ENCODE measurements at places on chromosomes 6 and 20.

- DNase-seq, result no peak
These were observed 1.2 kb upstream of the PLTP start for GRCh38 chr20:45913116-45913515.

GRCh38 chr6:46906776-46907175 lies 15.0 kb downstream of the ADGRF5 start:
- DNase-seq, result no peak

DNA sequence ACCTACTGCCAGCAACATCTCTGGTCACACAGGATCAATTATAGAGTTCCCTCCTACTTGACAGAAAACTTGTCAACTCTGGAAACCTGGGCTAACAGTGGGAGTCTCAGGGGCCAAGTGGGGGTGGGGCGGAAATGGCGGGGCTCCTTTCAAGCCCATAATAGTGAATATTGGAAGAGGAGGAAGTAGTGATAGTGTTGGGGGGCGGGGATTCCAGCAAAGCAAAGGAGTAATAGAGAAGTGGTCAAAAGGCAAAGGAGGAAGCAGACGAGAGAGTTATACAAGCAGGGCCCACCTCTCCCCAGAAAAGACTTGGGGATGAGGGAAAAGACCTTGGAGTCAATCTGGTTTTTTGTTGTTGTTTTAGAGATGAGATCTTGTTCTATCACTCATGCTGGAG lies 2.1 kb downstream of the DEF6 start:
- DNase-seq, result peak; percentile 97

DNA sequence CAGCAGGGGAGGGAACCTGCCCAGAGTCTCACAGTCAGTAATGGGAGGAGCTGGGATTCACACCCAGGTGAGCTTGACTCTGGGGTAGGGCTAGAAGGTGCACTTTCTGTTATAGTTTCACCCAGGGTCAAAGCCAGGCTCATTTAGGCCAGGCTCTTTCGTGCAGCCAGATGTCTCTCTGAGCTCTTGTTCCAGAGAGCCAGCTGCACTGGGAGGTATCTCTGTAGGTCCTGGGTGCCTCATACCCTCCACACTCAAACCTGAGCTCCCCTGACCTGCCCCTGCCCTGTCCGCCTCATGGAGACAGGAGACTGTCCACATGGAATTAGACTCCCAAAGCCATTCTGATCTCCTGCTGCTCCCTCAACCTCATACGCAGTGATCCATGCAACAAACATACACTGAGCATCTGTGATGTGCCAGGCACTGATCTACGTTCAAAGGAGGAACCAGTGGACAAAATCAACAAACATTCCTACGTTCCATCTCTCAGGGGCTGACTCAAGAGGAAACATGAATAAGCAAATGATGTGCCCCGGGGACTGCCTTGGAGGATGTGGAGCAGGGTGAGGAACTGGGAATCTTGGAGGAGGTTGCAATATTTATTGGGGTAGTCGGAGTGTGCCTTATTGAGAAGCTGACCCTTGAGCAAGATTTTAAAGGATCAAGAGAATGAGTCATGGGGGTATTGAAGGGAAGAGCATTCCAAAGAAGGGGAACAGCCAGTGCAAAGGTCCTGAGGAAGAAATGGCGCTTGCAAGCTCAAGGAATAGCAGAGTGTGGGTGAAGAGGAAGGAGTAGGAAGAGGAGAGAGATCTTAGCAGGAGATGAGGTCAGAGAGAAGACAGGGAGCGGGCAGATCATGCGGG lies 71.3 kb upstream of the TOX2 start:
- no peak for DNase-seq

DNA sequence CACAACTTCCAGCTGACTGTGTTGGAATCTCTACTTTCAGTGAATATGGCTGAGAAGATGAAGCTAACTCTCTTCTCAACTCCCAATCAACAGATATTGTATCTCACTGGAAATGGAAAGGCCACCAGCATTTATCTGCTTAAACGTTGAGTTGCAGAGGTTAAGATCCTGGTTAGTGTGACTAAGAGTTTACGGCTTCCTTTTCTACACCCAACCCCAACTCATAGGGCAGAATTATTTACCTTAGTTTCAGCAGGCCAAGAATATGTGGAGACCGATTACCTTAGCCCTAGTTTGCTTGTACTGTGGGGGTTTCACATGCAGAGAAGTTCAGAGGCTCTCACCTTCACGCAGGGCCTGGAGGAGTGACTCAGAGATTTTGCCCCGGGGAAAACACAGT lies 1026.6 kb downstream of the EYS start:
- no peak for DNase-seq

DNA sequence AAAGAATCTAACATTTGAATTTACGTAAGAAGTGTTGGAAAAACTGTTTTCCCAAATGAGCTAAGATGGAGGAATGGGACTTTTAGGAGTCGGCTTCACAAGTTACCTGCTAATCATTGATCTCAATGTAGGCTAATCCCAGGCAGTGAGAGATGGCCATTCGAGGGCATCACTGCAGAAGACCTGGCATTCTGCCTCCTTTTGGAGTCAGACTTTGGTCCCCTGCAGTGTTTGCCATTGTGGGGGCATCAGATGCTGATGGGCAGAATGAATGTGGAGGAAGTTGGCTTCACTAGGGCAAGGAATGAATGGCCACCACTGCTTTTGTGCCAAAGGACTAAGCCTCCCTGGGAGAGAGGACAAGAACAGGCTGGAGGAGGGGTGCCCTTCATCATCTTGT lies 55.7 kb upstream of the NKX2-2 start:
- DNase-seq, result no peak

DNA sequence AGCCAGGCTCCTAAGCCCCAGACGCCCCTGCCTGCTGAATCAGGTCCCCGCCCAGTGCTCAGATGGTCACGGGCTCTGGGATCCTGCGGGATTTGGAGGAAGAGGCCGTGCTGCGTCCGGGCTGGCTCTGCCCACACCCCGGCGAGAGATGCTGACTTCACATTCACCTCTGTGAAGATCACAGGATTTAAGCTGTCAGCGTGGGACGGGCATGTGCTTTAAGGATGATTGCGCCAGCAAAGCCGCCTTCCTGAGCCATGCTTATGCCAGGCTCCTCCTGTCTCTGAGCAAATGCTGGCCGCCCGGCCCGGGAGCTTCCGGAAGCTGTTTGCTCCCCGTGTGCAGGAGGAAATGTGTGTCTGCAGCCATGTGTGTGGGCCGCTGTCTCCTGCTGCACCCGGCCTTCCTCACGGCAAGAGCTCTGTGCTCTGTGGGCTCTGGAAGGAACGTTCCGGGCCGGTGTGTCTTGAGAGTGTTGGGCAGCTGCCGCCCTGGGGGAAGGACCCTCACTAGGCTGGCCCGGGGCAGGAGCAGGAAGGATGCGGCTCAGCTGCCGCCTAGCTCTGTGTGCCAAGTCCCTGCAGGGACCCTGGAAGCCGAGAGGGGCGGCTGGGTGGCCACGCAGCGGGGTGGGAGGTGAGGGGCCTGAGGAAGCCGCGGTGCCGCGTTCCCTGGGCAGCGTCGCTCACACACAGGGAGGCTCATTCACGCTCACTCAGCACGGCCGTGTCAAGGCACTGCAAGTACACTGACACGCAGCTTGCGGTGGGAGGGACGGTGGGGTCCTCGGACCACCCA lies 19.0 kb upstream of the BHLHE23 start:
- peak; percentile 71 for DNase-seq

- DNase-seq, result no peak
These were observed 152.4 kb downstream of the THBS2 start for GRCh38 chr6:169101036-169101805.

DNA sequence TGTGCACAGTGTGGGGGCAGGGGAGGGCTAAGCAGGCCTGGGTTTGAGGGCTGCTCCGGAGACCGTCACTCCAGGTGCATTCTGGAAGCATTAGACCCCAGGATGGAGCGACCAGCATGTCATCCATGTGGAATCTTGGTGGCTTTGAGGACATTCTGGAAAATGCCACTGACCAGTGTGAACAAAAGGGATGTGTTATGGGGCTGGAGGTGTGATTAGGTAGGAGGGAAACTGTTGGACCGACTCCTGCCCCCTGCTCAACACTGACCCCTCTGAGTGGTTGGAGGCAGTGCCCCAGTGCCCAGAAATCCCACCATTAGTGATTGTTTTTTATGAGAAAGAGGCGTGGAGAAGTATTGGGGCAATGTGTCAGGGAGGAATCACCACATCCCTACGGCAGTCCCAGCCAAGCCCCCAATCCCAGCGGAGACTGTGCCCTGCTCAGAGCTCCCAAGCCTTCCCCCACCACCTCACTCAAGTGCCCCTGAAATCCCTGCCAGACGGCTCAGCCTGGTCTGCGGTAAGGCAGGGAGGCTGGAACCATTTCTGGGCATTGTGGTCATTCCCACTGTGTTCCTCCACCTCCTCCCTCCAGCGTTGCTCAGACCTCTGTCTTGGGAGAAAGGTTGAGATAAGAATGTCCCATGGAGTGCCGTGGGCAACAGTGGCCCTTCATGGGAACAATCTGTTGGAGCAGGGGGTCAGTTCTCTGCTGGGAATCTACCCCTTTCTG lies 44.0 kb upstream of the TTPAL start:
- no peak for DNase-seq

GRCh38 chr6:100593522-100593921 lies 128.8 kb upstream of the SIM1 start:
- DNase-seq, result no peak

DNA sequence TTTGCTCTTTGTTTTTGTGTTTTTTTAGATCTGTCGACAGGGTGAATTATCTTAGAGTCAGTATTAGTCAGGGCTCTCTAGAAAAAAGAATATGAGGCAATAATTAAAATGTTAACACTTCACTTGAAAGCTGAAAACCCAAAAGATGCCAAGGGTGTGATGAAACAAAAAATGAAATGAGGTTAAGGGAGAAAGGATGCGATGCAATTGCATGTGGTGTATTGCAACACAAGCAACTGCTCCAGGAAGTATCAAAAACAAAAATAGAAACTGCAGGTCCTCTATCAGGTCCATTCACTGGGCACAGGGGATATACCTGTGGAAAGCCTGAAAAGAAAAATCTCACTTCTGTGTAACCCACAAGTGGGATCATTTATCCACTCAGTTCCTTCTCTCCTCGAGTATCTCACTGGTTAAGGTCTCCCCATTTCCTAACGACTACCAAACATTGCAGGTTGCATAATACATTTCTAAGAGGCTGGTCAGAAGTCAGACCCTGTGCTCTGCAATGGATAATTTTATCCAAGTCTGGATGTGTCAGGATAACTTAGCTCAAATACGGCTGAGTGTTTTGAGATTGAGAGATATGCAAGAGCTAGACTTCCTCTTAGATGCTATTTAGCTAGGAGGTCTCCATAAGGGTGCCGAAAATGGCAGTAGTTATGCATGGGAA lies 257.7 kb upstream of the GJE1 start:
- DNase-seq, result peak; percentile 12

- no peak for DNase-seq
These were observed at the start of gene HAO1 for GRCh38 chr20:7940341-7940740. TSS of gene HAO1 (minus strand) at chr20:7940458. CDS start at chr20:7940422, 36 bp downstream.

GRCh38 chr6:53233309-53233708 lies 84.7 kb upstream of the GCM1 start:
- no peak for DNase-seq

DNA sequence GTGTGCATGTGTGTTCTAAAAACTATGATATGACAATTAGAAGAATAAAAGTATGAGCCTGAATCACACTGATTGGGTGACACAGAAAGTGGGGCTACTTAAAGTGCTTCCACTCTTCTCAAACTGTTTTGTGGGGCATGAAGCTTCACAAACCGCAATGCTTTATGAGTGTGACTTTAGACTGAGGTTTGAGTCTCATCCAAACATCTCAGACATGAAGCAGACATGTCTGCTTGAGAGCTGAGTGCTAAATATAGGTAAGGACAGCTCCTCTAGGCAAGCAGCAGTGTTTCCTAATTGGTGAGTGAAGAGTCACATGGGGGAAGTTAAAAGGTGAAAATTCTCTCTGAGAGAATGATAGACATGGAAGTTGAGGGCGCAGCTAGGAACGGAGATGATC lies 726.9 kb upstream of the CITED2 start:
- DNase-seq, result no peak

DNA sequence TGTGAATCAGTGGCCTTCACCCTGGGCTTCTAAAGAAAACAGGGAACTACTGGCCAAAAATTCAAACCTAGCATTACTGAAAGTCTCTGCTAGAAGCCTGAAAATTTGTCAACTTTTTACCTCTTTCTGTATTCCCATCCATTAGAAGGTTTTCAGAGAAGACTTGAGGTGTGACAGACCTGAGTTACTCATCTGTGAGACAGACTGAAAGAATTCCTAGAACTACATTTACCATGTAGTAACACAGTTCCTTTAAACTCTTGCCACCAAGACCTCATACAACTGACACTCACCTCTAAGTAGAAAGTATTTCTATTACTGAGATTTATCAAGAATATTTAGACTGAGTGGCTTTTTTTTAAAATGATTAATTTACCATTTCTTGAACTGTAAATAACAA lies 4.5 kb downstream of the DPM1 start:
- no peak for DNase-seq

DNA sequence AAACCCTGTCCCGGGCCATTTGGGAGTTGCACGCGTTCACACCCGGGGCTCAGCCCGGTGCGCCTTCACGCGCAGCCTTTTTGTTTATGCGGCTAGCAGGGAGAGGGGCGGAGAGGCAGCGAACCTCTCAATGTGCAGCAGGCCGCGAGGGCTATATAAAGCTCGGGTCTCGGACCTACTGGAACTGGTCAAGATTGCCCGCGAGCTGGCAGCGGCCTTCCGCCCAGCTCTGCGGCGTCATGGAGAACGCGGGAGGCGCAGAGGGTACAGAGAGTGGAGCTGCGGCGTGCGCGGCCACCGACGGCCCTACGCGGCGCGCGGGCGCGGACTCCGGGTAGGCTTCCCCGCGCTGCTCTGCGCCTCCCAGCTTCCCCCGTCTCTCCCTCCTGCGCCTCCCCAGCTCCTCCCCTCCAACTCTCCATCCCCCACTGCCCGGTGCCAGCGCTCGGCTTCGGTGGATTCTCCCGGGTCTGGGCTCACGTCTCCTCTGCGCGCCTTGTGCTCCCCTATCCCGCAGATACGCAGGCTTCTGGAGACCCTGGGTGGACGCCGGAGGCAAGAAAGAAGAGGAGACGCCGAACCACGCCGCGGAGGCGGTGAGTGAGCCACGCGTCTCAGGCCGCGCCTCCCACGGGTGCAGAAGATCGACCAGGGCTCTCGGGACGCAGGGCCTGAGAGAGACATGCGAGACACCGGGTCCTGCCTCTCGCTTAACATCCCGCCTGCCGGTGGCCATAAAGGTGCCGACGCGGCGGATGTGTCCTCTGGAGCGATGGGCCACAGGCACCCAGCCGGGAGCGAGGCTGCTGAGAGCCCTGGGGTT lies at the start of gene RIPPLY2:
Gene RIPPLY2, plus strand, starts transcription at position 183 of the 823 bp plus-strand sequence. Its CDS starts 57 bp downstream, at position 240.
- DNase-seq, result no peak

- DNase-seq, result no peak
These were observed 41.7 kb downstream of the VEGFA start for GRCh38 chr6:43811733-43812099.

GRCh38 chr6:88922775-88923548 lies 40.5 kb downstream of the RNGTT start:
- peak; percentile 53 for DNase-seq
